Activated CD4-positive, CD25-positive, alpha-beta regulatory T cell treated with anti-CD3 and anti-CD28 coated beads, Interleukin-2, amount 50 U/mL, for 72 hours (primary cell): ENCODE measurements at places on chromosomes 1 and 21.

DNA sequence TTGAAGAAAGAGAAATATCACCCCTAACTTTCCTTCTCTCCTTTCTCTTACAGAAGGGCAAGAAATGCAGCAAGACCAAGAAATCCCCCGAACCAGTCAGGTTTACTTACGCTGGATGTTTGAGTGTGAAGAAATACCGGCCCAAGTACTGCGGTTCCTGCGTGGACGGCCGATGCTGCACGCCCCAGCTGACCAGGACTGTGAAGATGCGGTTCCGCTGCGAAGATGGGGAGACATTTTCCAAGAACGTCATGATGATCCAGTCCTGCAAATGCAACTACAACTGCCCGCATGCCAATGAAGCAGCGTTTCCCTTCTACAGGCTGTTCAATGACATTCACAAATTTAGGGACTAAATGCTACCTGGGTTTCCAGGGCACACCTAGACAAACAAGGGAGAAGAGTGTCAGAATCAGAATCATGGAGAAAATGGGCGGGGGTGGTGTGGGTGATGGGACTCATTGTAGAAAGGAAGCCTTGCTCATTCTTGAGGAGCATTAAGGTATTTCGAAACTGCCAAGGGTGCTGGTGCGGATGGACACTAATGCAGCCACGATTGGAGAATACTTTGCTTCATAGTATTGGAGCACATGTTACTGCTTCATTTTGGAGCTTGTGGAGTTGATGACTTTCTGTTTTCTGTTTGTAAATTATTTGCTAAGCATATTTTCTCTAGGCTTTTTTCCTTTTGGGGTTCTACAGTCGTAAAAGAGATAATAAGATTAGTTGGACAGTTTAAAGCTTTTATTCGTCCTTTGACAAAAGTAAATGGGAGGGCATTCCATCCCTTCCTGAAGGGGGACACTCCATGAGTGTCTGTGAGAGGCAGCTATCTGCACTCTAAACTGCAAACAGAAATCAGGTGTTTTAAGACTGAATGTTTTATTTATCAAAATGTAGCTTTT is 2.4 kb downstream of the CCN1 start:
- no peak for DNase-seq

GRCh38 chr21:45957981-45958600 is 23.5 kb upstream of the COL6A1 start:
- DNase-seq: no peak

DNA sequence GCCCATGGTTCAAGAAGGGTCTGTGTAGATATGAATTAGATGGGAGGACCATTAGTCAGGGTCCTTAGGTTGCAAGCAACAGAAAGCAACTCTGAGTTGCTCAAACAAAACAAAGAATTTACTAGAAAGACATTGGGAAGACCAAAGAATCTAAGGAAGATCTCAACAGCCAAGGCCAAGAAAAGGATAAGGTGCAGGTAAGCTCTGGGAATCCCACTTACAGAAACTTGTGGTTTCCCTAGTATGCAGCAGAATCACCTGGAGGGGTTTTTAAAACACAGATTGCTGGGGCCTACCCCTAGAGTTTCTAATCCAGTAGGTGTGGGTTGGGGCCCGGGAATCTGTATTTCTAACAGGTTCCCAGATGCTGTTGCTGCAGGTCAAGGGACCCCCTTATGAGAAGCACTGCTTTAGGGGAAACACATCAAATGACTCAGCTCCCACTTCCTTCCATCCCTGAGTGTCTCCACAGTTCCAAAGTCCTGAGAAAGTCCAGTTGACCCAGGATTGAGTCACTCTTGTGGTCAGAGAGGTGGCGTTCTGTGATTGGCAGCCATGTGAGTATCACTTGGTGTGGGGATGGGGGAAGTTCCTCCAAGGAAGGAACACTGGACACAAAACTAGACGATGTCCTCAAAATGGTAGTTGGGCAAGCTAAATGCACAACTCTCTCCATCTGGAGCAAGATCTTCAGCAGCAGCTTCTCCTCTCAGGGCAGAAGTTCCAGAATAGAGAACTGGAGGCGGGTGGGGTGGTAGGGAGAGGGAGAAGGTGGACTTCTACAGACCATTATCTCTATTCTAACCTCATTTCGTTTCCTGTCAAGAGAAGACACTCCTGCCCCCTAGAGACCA is 24.2 kb upstream of the EYA3 start:
- no peak for DNase-seq

DNA sequence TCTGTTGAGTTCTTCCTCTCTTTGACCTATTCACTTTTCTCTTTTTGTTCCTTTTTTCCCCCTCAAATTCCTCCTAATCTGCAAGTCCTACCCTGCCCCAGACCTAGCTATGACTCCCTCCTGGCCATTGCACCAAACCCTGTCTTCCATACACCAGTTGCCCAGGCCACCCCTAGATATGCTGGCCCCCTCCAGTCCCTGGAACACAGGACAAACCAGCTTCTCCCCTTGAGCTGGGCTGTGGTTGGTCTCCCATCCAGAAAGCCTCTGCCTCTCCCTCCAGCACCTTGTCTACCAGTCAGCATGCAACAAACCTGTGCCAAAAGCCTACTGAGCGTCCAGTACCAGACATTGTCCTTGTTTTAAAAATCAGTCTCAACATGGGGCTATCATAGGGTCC is 59.4 kb downstream of the ELK4 start:
- no peak for DNase-seq

DNA sequence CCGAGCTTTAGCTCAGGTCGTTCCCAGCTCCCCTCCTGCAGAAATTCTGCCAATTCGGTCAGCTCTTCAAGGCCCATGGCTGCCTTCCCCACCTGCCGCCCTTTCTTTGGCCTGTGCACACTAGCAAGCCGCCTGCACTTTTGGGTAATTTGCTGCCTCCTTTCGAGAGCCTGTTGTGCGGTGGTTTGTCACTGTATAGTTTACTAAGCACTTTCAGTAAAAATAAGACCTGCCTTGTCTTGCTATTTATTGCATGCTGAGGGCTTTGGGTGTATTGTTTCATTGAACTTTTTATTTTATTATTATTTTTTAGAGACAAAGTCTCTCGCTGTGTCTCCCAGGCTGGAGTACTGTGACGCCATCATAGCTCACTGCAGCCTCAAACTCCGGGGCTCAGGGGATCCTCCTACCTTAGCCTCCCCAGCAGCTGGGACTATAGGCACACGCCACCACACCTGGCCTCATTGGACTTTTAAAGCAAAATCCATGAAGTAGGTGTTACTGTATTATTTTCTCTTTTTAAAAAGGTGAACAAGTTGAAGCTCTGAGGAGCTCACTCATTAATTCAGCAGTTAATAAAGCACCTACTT is 1.1 kb upstream of the FABP3 start:
- DNase-seq: no peak

DNA sequence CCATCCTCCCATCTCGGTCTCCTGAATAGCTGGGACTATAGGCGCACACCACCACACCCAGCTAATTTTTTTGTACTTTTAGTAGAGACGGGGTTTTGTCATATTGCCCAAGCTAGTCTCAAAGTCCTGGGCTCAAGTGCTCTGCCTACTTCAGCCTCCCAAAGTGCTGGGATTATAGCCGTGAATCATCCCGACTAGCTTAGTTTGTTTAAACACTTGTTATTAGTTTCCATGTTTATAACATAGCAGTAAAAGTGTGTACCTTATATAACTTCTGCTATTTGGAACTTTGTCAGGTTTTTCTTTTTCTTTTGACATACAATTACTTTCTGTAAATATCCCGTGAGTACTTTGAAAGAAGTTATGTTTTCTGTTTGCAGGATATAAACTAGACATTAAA is 60.6 kb upstream of the C1orf21 start:
- no peak for DNase-seq
